ENCODE measurements at places on chromosomes 7 and 10.

GRCh38 chr10:117656385-117657367, 114.1 kb downstream of the EMX2 start:
- no peak for DNase-seq

DNA sequence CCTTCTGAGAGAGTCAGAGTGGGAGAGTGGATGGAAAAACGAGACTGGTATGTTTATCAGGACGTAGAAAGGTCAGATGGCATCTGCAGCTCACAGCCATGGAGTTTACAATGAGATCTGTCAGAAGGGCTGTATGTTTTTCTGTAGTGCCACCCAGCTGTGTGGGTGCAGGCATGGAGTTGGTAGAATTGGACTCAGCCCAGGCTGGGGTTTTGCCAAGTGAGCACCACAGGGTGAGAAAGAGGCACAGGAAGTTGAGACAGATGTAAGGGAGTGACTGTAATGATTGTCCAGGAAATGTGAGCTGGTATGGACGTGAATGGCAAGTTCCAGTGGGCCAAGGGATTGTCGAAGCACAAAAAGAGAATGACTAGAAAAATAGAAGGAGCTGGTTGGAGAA, 9.1 kb upstream of the ZYX start:
- no peak for DNase-seq

DNA sequence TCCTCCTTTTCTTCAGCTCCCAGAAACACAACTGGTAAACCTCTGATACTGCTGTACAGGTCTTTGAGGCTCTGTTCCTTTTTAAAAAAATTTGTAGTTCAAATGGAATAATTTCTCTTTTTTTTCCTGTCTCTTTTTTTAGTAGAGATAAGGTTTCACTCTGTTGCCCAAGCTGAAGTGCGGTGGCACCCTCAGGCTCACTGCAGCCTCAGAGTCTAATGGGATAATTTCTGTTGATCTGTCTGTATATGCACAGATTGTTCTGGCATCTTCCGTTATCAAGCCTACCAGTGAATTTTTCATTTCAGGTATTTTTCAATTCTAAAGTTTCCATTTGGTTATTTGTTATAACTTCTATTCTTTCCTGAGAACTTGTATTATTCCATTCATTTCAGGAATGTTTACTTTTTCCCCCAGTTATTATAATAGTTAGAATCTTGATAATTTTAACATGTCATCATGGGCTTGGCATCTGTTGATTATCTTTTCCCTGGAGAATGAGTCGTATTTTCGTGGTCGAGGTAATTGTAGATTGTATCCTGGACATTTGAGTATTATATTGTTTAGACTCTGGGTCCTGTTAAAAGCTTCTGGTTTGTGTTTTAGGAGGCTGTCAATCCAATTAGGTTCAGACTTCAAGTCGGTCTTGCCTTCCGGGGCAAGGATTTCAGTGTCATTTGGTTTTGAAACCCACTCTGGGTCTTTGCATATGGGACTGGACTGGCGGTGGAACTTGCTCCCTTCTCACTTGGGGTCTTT, 24.5 kb downstream of the CRCP start:
- DNase-seq: no peak

- DNase-seq: no peak
Measured at GRCh38 chr7:103292122-103292521, 5.1 kb upstream of the PMPCB start.

GRCh38 chr10:35446439-35446838, 110.1 kb downstream of the CCNY start:
- no peak for DNase-seq

Data from SK-N-MC (cell line).